KBM-7 (cell line): ENCODE measurements at places on chromosomes 7 and 10.

GRCh38 chr10:105700218-105700617 is 1059.1 kb downstream of the SORCS3 start:
- no peak for DNase-seq

DNA sequence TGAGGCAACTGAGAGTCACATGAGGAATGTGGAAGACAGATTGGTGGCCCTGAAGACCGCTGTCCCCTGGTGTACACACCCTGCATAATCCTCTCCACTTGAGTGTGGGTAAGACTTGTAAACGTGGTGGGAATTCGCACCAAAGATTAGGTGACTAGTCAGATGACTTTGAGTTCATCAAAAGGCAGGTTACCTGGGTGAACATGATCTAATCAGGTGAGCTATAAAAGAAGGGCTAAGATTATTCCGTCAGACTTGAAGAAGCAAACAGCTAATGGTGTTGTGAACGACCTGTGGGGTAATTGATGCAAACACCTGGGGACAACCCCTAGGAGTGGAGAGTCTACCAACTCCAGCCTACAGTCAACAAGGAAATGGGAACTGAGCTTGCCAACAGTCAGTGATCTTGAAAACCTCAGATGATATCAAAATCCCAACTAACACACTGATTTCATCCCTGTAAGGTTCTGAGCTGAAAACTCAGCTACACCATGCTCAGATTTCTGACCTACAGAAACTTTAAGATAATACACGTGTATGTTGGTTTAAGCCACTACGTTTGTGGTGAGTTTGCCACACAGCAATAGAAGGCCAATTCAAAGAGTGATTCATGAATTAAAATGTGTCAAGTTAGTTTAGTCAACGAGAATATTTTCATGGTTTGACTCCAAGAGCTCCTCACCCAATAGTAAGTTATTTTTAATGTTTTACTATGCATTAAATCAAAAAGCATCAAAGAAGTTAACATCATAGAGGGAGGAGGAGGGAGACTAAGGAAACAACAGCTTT is 16.7 kb downstream of the PRTFDC1 start:
- DNase-seq: no peak

GRCh38 chr7:90424720-90425119 is 21.5 kb downstream of the CLDN12 start:
- no peak for DNase-seq

DNA sequence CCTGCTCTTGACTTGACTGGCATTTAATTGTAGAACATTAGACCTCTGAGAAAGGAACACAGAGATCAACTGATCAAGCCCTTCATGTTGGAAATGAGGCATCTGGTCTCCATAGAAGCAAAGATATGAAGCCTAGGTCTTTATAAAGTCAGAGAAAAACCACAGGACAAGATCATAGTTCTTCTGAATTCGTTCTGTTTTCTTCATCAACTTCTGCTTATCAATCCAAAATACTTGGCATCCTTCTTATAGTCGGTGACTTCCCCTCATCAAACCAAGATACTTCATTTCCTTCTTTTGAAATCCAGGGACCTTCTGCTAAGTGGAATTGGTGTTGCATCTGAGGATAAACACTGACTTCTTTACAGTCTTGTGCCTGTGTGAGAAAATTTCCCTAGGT is 77.1 kb upstream of the PRKCQ start:
- no peak for DNase-seq

GRCh38 chr7:96723622-96724021 is 14.0 kb upstream of the SEM1 start:
- no peak for DNase-seq

GRCh38 chr7:762885-763284 is 35.8 kb upstream of the PRKAR1B start:
- peak; percentile 45 for DNase-seq

GRCh38 chr10:73875139-73875475 is 752 bp upstream of the CAMK2G start:
- DNase-seq: no peak

- DNase-seq: no peak
These were observed 273.8 kb downstream of the NRG3 start for GRCh38 chr10:82148764-82149163.

GRCh38 chr10:129279446-129280154 is 187.4 kb upstream of the MGMT start:
- no peak for DNase-seq

GRCh38 chr7:33448035-33448434 is 318.7 kb downstream of the BBS9 start:
- DNase-seq: no peak

DNA sequence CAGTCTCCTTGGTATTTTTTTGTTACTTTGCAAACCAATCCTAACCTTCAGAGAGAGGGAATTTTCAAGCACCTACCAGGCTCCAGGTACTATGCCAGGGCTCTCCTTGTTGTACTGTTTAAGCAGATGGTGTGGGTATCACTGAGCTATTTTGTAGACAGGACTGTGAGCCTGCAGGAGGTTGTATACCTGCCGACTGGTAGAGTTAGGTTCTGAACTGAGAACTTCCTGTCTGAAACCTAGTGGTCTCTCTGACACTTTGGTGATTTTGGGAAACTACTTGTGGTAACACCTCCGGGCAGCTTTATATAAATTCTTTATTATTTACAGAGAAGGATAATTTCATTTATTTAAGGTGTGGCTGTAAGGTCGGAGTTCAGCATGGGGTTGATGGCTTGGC is 4.6 kb downstream of the ZNF853 start:
- DNase-seq: no peak
